ENCODE measurements at places on chromosomes 5 and 9.

DNA sequence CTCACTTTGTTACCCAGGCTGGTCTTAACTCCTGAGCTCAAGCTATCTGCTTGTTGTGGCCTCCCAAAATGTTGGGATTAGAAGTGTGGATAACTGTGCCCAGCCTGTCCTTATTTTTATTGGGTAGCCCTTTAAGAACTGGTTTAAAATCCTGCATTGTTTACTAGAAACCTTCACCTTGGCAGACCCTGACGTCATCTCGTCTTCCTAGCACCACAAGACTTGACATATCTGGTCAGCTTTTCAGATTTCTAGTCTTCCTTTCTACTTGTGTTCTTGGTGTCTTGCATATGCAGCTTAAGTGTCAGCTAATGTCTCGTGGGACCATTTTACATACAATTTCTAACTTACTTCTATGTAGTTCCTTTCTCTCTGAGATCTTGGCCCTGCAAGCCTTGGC is 258.9 kb downstream of the IZUMO3 start:
- H3K4me3 ChIP-seq = no peak overlapping the region
- no peaks in the 10 kb centered on the region for H3K4me1 ChIP-seq
- no peaks in the 10 kb centered on the region for H3K36me3 ChIP-seq
- H3K27me3 ChIP-seq = no peaks in the 10 kb centered on the region

GRCh38 chr5:154380263-154380662 is 65.5 kb upstream of the SAP30L start:
- no peaks in the 10 kb centered on the region for H3K27me3 ChIP-seq
- no peak overlapping the region for H3K4me3 ChIP-seq
- DNase-seq = no peak

GRCh38 chr5:8550921-8551320 is 682.0 kb downstream of the MTRR start:
- H3K36me3 ChIP-seq = no peaks in the 10 kb centered on the region
- no peak for DNase-seq
- H3K4me3 ChIP-seq = no peak overlapping the region
- no peaks in the 10 kb centered on the region for H3K4me1 ChIP-seq

- no peak for DNase-seq
- no peak overlapping the region for H3K4me3 ChIP-seq
- H3K27ac ChIP-seq = no peak overlapping the region
- no peaks in the 10 kb centered on the region for H3K36me3 ChIP-seq
Observed at GRCh38 chr5:79267180-79267579, 31.2 kb downstream of the JMY start.

GRCh38 chr9:36836486-36836885 is 197.6 kb downstream of the PAX5 start:
- no peaks in the 10 kb centered on the region for H3K27me3 ChIP-seq
- DNase-seq = no peak
- no peak overlapping the region for H3K4me3 ChIP-seq
- H3K4me1 ChIP-seq = no peaks in the 10 kb centered on the region

DNA sequence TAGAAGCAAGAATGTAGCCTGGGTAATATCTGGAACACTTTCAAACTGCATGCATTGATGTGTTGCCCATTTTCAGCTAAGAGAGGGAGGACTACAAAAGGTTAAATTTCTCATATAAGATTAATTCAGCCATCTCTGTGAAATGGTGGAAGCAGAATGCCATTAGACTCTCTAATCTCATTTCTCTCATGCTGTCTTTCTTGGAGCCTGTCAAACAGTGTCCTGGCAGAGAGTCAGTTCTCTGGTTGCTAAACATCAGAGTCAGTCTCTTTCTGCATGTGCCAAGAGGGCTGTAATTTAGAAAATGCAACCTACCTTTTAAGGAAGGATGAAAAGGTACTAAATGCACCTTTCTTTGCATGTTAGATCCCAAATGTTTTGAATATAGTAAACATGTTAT is 910 bp upstream of the GARNL3 start:
- no peak overlapping the region for H3K27ac ChIP-seq
- no peaks in the 10 kb centered on the region for H3K27me3 ChIP-seq
- no peak for DNase-seq
- H3K4me1 ChIP-seq = no peaks in the 10 kb centered on the region
- H3K36me3 ChIP-seq = no peaks in the 10 kb centered on the region

- H3K27ac ChIP-seq = peak overlapping the region; percentile 40
- H3K4me3 ChIP-seq = no peak overlapping the region
- H3K36me3 ChIP-seq = peaks cover 96% of the 10 kb centered on the region
- no peak for DNase-seq
- H3K27me3 ChIP-seq = no peaks in the 10 kb centered on the region
Observed at GRCh38 chr9:73162987-73163768, 11.5 kb downstream of the ANXA1 start.

DNA sequence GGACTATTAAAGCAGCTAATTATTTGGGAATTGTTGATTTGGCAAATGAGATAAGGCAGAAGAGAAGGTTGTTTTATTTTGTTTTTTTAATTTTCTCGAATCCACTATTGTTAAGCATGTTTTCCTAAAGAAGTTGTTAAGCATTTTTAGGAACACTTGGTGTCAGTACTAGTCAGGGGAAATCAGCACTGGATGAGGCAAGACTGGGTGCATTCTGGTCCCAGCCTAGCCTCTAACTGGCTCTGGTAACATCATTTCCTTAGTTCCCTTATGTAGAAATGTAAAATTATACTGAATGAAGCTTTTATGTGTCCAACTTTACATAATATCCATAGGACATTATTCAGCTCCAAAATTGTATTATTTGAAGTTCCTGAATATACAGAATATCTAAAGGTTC is 196.1 kb downstream of the PCSK5 start:
- no peaks in the 10 kb centered on the region for H3K36me3 ChIP-seq
- H3K4me1 ChIP-seq = no peaks in the 10 kb centered on the region
- DNase-seq = no peak
- H3K27ac ChIP-seq = no peak overlapping the region

- no peak overlapping the region for H3K27ac ChIP-seq
- peaks cover 4% of the 10 kb centered on the region for H3K27me3 ChIP-seq
- H3K36me3 ChIP-seq = no peaks in the 10 kb centered on the region
Observed at GRCh38 chr5:174741352-174741751, 17.0 kb downstream of the MSX2 start.

DNA sequence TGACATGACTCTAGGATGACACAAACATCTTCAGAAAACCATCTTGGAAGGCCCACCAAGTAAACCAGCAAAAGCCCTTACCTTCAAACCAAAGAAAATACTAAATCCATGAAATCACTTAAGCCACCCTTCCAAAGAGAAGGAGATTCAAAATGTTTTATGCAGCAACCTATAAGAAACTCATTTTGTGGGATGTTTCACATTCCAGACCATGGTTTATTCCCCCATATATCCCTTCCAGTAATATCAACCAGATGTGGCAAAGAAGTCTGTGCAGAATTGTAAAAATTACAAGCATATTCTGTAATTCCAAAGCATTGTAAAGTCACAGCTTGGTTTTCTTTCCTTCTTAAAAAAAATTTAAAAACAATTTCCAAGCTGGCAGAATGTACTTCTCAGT is 117.4 kb downstream of the SLIT3 start:
- DNase-seq = no peak
- no peak overlapping the region for H3K27ac ChIP-seq
- no peaks in the 10 kb centered on the region for H3K4me1 ChIP-seq
- H3K36me3 ChIP-seq = no peaks in the 10 kb centered on the region

DNA sequence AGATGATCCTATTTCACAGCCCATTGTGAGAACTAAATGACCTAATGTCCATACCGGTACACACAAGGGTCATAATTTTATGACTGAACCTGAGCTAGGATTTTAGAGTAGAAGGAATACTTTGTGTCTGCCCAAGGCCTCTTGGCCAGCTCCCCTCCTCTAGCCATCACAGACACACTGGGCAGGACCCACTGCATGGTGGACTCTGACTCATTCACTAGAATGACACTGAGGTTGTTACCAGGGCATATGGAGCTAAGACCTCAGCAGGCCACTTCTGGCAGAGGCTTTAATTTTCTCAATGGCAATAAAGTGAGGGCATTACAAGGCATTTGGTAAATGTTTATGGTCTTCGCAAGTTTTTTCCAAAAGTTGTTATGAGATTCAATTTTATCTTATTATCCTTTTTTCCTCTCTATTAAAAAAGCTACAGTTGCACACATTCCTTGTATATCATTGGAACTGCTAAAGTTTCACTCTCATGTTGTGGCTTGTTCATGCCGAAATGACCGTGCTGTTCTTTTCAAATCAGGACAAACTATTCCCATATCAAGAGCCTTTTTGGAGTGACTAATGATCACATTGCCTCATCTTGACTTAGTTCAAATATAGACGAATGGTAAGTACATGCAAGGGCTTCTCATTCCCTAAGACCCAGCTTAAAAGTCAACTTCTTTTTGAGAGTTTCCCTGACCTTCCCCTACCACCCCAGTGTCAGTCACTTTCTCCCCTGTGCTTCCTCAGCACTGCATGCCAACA is 595.7 kb downstream of the ACTL7B start:
- H3K27me3 ChIP-seq = no peaks in the 10 kb centered on the region
- no peaks in the 10 kb centered on the region for H3K36me3 ChIP-seq
- H3K4me1 ChIP-seq = no peaks in the 10 kb centered on the region

- H3K4me3 ChIP-seq = no peak overlapping the region
- DNase-seq = no peak
- H3K36me3 ChIP-seq = no peaks in the 10 kb centered on the region
- no peaks in the 10 kb centered on the region for H3K4me1 ChIP-seq
- no peak overlapping the region for H3K27ac ChIP-seq
Observed at GRCh38 chr5:65261499-65261898, 220.2 kb downstream of the ADAMTS6 start.

DNA sequence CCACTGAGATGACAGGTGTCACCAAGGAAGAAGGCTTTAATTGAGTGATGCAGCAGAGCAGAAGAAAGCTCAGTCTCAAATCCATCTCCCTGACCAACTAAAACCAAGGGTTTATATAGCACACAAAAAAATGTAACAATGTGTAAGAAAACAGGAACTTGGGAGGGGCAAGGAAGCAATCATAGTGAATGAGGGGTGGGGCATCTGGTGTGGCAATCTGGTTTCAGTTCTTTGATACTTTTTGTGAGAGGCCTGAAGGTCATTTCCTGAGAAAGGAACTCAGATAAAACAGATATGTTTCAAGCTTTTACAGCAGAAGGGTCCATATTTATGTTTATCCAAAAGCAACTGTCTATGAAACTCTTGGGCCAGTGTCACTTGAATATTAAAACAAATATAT is 19.7 kb downstream of the CD180 start:
- H3K4me1 ChIP-seq = peaks cover 12% of the 10 kb centered on the region
- no peak overlapping the region for H3K27ac ChIP-seq
- H3K36me3 ChIP-seq = no peaks in the 10 kb centered on the region
- no peak overlapping the region for H3K4me3 ChIP-seq

GRCh38 chr5:87004101-87004500 is 263.6 kb upstream of the RASA1 start:
- H3K27me3 ChIP-seq = no peaks in the 10 kb centered on the region
- no peak overlapping the region for H3K4me3 ChIP-seq
- no peaks in the 10 kb centered on the region for H3K4me1 ChIP-seq
- H3K27ac ChIP-seq = no peak overlapping the region
- H3K36me3 ChIP-seq = no peaks in the 10 kb centered on the region
- no peak for DNase-seq

Data from effector memory CD4-positive, alpha-beta T cell (primary cell).